Stimulated activated CD4-positive, alpha-beta T cell treated with anti-CD3 and anti-CD28 coated beads, Interleukin-15, amount 100 ng/mL, for 24 hours (primary cell): ENCODE measurements at places on chromosomes 16 and 17.

DNA sequence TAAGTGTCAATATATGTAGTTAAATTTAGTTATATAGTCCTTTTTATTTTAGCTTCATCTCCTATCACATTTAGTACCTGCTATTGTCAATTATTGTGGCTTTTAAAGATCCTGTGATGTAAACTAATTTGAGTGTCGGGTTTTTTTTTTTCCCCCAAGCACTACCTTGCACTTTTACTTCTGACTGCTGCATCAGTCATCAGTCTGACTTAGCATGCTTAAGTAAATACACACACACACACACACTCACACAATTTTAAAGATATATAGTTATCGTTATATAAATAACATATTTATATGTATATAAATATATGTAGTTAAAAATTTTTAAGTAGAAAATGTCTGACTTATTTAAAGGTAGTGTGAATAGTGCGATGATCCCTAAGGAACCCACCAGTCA is 127.2 kb downstream of the BCAS3 start:
- no peak for DNase-seq

- no peak for DNase-seq
These were observed 21.3 kb downstream of the CYLD start for GRCh38 chr16:50763211-50763610.

- DNase-seq: no peak
These were observed 34.6 kb downstream of the GRIN2C start for GRCh38 chr17:74824961-74825627.

DNA sequence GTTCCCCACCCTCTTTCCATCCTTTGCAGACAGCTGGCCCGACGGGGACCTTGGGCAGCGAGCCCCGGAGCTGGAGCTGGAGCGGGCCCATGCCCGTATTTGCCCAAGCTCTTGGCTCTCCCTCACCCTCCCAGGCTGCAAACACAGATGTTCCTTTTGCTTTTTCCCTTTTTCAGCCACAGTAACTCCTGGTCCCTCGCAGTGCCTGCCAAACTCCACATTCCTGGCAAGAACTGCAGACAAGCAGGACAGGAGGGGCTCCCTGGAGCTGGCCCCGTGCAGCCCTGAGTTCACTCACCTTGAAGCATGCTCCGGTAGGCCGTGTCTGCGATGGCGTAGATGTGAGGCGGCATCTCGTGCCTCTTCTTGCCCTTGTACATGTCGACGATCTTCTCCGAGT is 33.9 kb downstream of the MYH11 start:
- no peak for DNase-seq

- no peak for DNase-seq
These were observed 28.4 kb upstream of the TANC2 start for GRCh38 chr17:62937606-62938005.

DNA sequence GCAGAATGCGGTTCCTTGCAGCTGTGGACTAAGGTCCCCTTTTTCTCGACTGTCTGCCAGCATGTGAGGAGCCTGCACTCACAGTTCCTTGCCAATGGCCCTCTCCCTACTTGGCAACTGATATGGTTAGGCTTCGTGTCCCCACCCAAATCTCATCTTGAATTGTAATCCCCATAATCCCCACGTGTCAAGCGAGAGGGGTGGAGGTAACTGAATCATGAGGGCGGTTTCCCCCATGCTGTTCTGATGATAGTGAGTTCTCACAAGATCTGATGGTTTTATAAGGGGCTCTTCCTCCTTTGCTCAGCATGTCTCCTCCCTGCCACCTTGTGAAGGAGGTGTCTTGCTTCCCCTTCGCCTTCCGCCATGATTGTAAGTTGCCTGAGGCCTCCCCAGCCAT is 19.9 kb downstream of the CIAPIN1 start:
- no peak for DNase-seq

DNA sequence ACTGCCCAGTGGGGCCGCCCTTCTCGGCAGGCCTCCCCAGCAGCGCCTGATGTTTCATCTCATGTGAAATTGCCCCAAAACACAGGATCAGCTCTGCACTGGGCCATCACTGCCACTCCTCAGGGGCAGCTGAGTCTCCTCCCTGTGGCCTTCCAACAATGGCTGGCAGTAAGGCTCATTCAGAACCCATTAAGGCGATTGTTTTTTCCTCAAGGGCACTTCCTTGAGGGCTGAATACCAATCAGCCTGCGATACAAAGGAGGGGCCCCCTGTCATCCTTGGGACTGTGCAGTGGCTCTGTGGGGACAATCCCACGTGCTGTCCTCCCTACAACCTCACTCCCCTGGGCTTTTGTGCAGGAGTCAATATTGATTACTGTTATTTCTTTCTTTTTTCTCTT is 47.5 kb downstream of the XYLT1 start:
- no peak for DNase-seq

DNA sequence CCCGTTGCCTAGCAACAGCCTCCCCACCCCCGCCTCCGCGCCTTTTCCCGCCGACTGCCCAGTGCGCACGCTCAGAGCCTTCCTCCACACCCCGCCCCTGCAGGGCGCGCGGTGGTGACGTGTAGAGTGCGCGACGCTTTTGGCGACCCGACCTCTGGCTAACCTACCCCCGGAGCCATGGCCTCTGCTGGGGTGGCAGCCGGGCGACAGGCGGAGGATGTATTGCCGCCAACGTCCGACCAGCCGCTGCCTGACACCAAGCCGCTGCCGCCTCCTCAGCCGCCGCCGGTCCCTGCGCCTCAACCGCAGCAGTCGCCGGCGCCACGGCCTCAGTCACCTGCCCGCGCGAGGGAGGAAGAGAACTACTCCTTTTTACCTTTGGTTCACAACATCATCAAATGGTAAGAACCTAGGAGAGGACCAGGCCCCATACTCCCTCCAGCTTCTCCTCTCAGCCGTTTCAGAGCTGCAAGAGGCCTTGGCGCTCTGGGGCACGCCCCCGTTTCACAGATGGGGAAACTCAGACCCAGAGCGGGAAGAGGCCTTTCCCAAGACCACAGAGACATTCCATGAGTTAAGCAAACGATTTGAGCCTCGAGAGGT is at the start of gene MED9:
Gene MED9 (plus strand): TSS at position 136 of the 603 bp plus-strand sequence. CDS start 42 bp downstream, at position 178.
- DNase-seq: peak; percentile 96

DNA sequence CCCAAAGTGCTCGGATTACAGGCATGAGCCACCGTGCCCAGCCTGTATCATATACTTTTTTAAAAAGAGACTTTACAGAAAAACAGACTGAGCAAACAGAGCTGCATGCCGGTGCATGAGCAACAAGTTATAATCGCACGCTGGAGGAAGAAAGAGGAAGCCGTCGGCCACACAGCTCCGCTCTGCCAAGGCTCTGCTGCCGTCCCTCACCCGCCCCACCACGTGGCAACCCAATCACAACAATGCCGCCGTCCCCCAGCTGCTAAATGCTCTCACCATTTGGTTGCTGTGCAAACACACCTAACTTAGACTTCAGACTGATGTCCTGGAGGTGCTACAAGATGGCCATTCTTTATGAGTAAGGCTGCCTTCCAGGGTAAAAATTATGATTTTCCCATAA is 83.5 kb downstream of the ADCY9 start:
- peak; percentile 16 for DNase-seq

- DNase-seq: peak; percentile 83
These were observed 1.6 kb downstream of the PITPNC1 start for GRCh38 chr17:67378454-67379250.

DNA sequence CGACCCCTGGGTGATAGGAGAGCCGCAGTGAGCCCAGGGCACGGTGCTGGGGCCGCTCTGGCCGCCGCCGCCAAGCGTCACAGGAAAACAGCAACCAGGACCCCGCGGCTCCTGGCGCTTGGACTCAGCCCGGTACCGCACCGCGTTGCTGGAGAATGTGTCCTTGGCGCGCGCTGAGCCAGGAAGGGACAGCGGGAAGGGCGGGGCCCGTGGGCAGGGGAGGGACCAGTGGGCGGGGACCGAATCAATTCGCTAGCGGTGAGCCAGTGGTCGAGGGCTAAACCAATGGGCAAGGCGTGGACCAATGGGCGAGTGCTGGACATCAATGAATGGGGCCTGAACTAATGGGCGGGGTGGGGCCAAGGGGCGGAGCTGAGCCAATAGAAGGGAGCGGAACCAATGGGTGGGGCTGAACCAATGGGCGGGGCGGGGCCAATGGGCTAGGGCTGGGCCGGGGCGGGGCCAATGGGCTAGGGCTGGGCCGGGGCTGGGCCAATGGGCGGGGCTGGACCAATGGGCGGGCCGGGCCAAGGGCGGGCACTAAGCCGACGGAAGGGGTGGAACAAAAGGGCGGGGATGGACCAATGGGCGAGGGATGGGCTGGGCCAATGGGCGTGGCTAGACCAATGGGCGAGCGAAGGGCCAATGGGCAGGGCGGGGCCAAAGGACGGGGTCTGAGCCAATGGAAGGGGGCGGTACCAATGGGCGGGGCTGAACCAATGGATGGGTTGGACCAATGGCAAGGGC is 6.3 kb upstream of the FLYWCH1 start:
- peak; percentile 100 for DNase-seq
